ENCODE measurements at places on chromosomes 7 and 10.

GRCh38 chr7:40784176-40784575 is 649.4 kb downstream of the SUGCT start:
- DNase-seq = no peak

DNA sequence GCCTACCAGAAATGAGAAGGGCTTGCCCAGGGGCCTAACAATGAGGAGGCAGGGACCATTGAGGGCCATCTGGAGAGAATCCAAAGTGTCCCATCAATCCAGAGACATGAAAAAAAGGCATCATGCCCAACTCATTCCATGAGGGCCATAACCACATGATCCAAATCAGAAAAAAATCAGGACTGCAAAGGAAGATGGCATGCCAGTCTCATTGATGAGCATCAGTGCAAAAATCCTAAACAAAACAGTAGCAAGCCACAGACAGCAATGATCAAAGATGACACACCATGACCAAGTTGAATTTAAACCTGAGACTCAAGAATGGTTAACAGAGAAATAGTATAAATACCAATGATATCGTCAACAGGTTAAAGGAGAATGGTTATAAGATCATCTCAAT is 7.0 kb upstream of the CYP3A4 start:
- no peak for DNase-seq

DNA sequence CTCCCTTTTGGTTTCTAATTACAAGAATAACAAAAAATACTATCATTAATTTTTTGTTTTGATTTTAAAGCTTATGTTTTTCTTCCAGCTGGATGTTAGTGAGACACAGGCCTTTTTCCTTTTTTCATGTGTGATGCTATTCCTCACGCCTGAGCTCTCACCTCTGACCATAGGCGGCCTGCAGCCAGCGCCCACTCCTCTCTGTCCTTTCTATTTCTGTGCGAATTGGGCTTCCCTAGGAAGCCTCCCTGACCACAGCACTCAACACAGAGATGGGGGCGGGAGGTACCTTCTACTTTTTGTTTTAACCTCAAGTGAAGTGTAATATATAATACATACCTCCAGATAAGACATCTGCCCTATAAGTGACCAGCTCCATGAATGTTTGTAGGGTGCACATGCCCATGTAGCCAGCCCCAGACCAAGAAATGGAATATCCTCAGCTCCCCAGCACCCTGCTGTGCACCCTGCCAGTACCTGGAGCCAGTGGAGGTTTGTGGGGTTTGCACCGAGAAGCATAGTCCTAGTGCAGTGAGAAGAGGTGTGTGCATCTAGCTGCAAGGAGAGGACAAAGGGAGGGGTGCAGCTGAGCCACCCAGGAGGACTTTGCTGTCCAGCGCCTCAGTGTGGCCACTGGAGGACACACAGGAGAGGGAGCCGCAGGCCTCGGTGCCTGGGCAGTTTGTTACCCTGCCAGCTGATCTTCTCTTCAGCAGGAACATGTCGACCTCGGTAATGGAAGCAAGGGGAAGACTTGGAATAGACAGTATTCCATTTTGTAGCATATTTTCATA is 38.5 kb downstream of the BNIP3 start:
- DNase-seq = no peak

- DNase-seq = no peak
Measured at GRCh38 chr10:130927157-130927556, 384.4 kb downstream of the TCERG1L start.

- DNase-seq = no peak
Measured at GRCh38 chr10:91694170-91694794, 61.4 kb upstream of the PPP1R3C start.

DNA sequence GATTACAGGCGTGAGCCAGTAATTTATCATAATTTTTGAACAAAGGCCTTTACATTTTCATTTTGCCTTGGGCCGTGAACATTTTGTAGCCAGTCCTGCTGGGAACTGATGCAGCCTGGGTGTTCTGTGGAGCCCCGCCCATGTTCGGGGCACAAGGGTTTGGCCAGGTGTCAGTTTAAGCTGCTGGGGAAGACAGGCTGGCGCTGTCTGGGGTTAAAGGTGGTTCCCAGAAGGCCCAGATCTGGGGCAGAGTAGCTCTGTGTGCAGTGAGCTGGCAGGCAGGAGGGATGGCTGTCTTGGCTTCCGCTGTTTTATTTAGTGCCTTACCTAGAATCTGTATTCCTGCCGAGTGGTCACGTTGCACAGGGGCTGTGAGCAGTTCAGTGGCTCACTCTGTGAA is 50.2 kb downstream of the DOCK1 start:
- DNase-seq = no peak

DNA sequence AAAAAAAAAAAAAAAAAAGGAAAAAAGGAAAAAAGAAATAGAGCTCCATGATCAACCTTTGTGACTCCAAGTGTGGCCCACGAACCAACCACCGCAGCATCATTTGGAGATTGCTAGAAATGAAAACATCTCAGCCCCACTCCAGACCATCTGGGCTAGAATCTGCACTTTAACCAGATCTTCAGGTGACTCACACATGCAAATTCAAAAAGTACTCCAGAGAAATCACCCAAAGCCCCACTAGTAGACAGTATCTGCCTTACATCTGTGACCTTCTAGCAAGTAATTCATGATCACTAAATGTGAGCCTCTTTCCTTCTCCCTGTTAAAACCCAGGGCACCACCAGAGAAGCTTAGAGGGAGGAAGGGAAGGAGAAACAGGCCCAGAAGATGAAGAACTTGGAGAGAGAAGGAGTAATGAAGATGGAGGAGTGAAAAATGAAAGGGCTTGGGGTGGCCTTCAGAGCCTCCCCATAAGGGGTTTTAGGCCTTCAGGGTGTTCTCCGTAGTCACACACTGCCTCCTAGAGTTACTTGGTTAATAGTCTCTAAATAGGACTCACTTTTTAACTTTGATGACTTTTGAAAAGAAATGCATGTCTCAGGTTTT is 94.0 kb downstream of the SLC37A3 start:
- DNase-seq = peak; percentile 34

DNA sequence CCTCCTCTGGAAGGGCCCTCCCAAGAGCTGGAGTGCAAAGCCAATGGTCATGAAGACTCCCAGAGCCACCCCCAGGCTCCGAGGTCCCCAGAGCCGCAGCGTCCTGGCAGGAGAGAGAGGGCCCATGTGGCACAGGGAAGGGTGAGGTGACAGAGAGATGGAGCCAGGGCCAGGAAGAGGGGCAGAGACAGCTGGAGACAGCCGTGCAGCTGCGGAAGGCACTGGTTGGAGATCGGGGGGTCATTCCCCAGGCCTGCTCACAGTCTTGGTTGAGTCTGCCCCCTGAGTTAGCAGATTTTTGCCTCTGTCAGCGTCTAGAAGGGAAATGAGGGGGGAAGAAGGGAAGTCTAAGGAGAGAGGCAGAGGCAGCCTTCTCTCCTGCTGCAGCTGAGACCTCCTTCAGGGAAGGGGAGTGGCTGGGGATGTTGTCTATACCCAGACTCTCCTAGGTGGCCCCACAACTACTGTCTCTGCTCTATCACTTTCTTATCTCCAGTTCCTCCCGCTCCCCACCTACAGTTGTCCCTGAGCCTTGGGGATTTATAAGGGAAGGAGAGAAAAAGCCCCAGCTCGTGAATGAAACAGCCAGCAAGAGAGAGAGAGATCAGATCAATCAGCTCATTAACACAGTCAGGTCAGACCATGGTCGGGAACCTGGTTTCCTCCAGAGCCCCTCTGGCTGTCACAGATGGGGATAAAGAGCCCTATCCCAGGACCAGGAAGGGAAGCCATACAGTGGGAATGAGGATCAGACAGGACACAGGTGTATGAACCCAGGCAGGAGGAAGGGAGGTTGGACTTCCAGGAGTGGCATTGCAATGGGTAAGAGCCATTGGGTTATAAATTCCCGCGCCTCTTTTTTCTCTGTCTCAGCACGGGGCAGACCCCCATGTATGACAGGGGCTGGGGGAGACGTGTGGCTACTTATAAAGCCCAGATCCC is 1.2 kb downstream of the GAL3ST4 start:
- no peak for DNase-seq

GRCh38 chr10:99682032-99682431 is 22.7 kb downstream of the ENTPD7 start:
- no peak for DNase-seq

- no peak for DNase-seq
Measured at GRCh38 chr7:98423043-98423442, 22.2 kb upstream of the BAIAP2L1 start.

GRCh38 chr7:155357573-155358041 is 59.9 kb downstream of the INSIG1 start:
- no peak for DNase-seq

DNA sequence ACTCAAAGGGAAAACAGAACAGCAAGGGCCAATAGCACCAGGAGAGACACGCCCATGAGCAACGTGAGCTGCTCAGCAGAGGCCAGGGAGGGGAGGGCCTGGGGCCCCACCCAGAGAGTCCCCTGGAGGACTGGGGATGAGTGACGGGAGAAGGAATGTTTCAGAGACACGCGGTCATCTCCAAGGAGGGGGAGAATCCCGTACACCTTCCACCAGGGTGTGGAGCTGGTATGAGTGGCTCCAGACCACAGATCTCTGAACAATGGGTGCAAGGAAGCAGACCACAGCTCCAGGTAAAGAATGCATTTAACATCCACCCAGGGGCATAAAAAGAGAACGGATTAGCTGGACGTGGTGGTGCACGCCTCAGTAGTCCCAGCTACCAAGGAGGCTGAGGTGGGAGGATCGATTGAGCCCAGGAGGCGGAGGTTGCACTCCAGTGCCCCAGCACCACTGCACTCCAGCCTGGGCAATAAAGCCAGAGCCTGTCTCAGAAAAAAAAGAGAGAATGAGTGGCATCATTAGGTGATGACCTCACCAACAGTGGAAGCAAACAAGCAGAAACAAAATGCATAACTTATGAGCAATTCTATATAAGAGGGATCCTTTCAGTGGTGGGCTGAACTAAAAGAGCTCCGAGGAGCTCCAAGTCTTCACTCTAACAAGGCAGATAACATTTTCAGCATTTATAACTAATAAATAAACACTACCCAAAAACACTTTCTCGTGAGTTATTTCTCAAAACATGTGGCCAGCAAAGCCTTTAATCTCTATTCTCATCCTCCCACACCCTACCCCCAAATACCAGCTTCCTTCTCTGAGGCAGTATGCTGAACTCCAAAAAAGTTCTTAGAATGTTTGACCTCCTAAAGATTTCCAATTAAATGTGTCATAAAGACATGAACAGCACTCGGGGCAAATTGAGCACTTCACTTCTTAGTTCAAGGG is 12.5 kb downstream of the PSAP start:
- no peak for DNase-seq

GRCh38 chr7:34322841-34323240 is 335.2 kb upstream of the NPSR1 start:
- DNase-seq = no peak

DNA sequence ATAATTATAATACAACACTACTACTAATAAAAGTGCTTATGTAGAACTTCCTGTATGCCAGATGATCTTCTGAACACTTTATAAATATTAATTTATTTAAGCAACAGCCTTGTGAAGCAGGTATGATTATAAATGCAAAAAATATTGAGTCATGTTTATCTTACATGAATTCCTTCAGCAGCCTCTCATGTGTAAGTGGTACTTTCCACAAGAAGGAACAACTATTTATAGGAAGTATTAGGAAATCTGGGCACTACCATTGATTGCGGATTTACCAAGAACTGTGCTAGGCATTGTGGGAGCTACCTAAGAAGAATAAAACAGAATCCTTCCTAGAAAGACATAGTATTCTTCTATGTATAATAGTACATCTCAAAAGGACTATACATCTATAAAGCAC is 10.7 kb upstream of the STEAP4 start:
- no peak for DNase-seq

- DNase-seq = no peak
Measured at GRCh38 chr10:125116652-125117310, 43.6 kb downstream of the CTBP2 start.

DNA sequence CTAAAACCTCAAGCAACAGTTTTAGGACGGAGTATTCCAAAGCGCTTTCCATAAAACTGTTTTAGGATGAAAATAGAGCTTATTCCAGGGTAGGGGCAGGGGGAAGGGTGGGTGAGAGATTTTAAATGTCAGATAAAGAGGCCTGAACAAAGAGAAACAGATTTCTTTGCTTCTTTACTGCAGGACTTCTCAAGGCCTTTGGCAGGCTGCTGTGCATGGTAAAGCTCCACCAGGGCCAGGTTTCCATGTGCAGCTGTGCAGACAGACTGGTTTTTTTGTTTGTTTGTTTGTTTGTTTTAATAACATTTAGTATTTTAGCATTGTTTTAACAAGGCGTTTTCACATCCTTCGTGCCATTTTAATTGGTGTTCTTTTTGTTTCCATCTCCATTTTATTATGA is 26.3 kb downstream of the HECW1 start:
- no peak for DNase-seq

GRCh38 chr10:28314211-28314610 is 11.3 kb upstream of the MPP7 start:
- DNase-seq = no peak

DNA sequence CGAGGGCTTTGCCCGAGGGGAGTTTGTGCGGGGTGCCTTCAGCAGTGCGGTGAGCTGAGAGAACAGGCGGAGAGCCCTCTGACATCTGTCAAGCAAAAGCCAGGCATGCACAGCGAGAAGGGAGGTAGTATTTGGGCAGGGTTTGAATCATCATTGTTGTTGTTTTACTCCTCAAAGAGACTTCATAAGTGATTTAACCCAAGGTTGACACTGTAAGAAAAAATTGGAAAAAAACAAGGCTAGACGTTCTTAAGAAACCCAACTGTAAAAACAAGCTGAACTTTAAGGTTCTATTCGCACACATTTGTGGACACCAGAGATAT is 1.3 kb downstream of the ADAM22 start:
- DNase-seq = no peak

GRCh38 chr7:43454936-43455518 is 127.9 kb upstream of the STK17A start:
- DNase-seq = no peak

GRCh38 chr10:22619101-22619500 is 95.3 kb downstream of the PIP4K2A start:
- no peak for DNase-seq

DNA sequence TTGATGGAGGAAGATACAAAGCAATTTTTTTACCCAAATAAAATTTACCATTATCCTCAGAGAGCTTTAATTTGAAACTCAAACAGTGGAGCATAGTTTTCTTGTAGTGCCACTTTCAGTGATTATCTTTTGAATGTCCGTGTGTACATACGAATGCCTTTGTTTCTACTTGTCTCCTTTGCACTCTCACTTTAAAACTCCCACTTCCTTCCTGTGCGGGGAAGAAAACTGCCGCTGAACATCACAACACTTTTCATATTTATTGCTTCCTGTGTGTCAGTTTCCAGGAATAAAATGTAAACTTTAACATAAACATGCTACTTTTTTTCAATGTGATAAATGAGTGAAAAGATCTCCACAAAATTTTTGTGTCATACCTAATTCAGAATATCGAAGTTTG is 102.4 kb downstream of the SEMA3A start:
- DNase-seq = no peak

- DNase-seq = no peak
Measured at GRCh38 chr10:69685802-69686585, 55.9 kb downstream of the FAM241B start.
